ENCODE measurements at places on chromosomes 6 and 20.

GRCh38 chr6:14444295-14444972, 326.9 kb downstream of the CD83 start:
- no peak for DNase-seq

- no peak for DNase-seq
These were observed 62.6 kb downstream of the BACH2 start for GRCh38 chr6:90233994-90234393.

- DNase-seq: no peak
These were observed 51.9 kb downstream of the TMEM242 start for GRCh38 chr6:157271441-157271840.

DNA sequence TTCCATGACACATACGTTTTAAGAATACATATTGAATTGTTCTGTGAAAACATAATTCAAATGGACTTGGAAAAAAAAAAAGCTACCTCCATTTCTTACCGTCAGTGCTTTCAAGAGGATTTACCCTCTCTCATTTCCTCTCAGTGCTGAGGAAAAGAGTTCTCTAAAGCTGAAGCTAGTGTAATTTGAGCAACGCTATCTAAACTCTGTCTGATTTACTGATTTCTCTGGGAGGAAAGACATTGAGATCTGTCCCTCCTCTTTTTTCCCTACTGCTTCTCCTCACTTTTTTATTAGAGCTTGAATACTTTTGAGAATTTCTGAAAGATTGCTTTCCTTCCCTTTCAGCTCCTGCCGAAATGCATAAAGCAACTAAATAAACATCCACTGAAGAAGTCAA, 41.2 kb upstream of the GRIK2 start:
- DNase-seq: no peak

DNA sequence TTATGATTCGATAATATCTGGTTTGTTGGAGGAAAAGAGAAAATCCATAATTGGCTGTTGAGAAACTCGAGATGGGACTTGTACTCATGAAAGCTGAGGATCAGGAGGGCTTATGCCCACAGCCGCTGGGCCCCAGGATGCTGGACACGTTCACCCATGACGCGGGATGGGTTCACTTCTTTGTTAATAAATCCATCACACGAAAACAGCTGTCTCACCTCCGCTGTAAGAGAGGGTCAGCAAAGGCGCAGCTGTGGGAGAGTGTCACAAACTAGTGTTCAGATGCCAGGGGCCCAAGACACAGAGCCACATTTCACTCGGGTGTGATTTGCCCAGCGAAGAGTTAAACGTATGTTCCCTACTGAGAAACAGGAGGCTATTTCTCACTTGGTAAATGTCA, 315.1 kb downstream of the THBS2 start:
- no peak for DNase-seq

GRCh38 chr6:4030669-4031068, 48.3 kb downstream of the FAM217A start:
- DNase-seq: no peak

DNA sequence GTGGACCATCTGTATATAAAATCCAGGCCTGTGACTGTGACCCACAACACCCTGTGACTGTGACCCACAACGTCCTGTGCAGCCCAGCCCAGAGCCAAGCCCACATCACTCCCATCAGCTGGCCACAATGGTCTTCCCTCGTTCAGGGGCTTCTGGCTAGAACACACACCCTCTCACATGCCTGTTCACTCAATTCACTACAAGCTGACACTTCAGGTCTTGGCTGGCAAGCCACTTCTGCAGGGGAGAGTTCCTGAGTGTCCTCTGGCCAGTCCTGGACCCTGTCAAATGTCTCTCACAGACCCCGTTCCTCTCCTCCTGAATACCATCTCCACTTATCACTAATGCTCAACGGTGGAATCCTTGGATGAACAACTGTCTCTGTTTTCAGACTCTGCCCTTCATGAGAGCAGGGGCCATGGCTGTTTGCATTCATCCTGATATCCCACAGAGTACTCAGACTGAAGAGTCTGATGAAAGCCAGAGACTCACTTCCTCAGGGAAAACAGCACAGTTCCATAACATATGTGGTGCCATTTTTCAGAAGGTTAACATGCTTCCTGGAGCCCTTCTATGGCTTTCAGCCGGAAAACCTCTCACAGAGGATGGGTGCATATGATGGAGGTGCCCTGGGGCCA, 56.0 kb downstream of the MYH7B start:
- no peak for DNase-seq

GRCh38 chr6:25042984-25043725, 107.4 kb upstream of the RIPOR2 start:
- DNase-seq: no peak

DNA sequence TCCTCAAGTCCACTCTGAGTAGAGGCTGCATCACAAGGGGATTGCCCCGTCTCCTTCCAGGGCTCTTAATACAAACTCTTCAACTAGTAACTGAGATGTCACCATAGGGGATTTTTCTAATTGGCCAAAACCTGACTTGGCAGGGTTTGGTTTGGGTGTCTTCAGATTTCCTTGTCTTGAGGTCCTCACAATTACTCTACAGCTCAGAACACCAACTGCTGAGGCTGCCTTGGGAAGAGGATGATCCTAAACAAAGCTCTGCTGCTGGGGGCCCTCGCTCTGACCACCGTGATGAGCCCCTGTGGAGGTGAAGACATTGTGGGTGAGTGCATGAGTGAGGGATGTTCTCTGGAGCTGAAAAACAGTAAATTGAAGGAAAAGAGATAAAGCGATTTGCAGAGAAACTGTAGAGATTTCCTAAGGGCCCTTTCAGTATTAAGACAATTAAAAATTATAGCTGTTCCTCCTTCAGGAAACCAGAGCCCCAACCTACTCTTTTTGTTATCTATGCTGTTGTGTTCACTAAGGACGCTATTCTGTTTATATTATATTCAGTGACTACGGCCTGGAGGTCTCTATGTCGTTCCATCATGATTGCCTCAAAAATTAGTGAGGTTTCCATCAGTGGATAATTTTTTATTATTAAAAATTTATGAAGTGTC, at the start of gene HLA-DQA1:
Gene HLA-DQA1, plus strand, starts transcription at position 188 of the 662 bp plus-strand sequence. Its CDS starts 53 bp downstream, at position 241.
- DNase-seq: no peak

DNA sequence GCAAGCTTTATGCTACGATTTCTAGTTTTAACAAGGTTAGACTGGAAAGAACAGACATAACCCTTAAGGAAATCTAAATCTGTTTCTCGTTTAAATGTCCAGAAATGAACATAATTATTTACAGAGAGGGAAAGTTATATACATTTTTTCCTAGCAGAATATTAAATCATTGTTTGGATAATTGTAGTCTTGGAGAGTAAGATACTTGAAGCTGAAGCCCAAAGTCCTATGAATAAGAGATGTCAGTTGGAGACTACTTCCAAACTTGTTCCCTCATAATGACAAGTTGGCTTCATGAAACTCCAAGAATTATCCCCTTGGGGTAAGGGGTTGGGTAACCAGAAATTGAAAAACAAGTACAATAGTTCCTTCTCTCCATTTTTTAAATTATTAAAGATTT, 911.1 kb upstream of the MAN1A1 start:
- no peak for DNase-seq

DNA sequence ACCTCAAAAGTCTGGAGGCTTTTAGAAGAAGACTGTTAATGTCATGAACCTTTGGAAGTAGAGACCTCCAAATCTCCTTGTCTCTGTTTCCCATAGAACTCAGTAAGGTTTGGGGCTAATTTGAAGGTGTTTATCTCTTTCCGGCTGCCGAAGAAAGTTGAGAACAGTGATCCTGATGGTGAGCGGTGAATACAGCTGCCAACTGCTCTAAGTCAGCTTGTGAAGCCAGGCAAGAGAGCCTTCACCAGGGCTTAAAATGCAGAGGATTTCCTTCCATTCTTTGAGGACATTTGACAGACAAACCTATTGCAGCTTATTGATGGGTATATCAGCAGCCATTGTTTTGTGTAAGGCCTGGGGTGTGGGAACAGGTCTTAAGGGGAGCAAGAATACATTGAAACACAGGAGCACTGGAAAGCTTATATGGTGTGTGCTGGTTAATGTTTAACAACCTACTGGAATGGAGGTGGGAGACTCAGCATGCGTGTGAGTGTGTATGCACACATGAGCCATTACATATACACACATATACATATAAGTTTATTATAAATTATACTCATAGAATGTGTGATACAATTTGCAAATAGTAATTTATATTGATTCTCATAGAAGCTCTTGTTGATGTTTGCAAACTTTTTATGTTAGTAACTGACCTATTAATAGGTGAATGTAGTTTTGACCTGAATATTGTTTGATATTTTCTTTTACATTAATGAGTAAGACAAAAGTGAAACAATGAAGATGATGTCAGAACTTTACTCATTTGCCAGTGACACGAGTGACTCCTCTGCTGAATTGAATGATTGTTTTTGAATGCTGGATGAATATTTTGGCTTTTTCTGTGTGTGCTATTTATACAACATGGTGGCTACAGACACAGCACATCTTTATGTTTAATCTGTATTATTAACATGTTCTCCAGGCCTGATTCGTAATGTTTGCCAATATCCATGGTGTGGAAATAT, 18.1 kb downstream of the PLEKHG1 start:
- DNase-seq: no peak

DNA sequence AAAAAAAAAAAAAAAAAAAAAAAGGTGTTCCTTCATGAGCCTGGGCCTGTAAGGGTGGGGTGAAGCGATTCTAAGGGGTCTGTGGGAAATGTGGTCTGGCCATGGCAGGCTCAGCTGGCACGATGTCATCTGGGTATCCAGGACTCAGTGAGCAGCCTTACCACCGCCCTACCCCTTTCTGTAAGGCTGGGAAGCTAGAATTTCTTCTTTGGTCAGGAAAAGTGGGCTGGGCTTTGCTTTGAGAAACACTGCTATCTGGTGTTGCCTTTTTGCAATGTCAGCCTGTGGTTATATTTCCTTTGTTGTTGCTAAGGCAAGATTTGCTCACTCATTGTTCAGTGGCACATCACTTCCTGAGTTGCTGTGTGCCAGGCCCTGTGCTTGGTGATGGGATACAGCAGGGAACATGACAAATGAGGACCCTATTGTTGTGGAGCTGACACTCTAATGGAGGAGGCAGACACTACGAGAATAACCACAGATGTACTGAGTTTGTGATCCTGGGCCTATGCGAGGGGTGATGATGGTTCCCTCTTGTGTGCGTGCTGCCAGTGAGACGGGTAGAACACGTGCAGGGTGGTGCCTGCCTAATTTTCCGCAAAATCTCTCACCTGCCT, 45.9 kb upstream of the ZNFX1 start:
- peak; percentile 46 for DNase-seq

GRCh38 chr6:170108890-170109587, 181.8 kb downstream of the DLL1 start:
- no peak for DNase-seq

DNA sequence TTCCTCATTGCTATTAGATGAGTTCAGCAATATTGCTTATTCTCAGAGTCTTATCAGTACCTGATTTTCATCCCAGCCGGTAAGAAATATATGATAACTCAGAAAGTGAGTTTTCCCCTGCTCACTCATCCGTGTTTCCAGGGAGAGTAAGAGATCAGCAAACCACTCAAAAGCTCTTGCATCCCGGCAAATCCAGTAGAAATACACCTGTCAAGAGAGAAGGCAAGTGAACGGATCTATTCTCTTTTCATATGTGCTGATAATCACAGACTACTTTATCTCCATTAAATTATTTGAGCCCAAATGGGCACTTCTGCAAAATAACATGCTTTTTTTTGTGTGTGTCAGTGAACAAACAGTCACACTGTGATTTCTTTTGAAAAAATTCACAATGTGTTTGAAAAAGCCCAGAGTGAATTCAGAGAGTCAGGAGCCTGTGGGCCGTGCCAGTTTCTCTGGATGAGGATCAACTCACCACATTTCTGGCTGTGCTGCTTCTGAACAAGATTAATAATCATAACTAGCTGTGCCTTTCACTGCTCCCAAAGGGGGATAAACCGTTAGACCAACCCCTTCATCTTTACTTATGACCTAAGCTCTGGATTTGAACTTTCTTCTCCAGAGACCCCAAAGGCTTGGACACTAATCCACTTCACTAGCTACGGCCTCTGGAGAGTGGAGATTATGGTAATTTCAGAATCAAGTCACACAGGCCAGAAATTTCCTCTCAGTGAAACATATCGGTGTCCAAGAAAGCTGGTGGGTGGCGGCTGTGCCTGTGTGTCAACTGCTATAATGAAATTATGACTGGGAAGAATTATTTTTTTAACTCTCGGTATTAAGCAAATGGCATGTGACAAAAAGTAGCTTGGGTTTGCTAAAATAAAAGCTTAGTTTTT, 44.2 kb downstream of the NOX3 start:
- DNase-seq: no peak

- peak; percentile 83 for DNase-seq
These were observed 15.8 kb upstream of the RBPJL start for GRCh38 chr20:45290677-45291355.

DNA sequence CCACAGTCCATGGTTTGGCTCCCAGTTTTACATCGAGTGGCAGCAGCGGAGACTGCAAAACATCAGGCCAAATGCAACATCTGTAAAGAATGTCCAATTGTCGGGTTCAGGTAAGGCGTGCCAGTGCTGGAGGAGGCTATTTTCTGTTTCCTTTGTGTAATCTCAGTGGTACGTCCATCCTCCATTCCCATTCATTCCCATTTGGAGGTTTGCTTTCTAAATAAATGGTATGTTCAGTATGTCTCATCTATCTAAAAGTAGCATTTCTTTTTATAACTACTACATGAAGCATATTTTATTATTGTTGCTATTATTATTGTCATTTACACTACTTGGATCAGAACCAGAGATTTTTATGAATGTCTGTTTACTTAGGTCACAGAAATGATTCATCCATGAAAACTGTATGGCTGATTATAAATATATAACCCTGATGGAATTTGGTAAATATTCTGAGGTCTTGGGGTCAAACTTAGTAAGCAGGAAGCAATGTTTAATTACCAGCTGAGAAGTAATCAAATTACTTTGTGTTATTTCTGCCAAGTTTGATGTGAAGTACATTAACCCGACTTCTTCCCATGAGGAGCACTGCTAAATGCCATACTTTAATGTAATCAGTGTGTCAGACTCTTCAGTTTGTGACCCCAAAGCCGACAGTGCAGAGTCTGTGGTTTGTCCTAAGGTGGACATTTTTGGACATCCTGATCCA, 512.9 kb downstream of the UTRN start:
- DNase-seq: no peak

DNA sequence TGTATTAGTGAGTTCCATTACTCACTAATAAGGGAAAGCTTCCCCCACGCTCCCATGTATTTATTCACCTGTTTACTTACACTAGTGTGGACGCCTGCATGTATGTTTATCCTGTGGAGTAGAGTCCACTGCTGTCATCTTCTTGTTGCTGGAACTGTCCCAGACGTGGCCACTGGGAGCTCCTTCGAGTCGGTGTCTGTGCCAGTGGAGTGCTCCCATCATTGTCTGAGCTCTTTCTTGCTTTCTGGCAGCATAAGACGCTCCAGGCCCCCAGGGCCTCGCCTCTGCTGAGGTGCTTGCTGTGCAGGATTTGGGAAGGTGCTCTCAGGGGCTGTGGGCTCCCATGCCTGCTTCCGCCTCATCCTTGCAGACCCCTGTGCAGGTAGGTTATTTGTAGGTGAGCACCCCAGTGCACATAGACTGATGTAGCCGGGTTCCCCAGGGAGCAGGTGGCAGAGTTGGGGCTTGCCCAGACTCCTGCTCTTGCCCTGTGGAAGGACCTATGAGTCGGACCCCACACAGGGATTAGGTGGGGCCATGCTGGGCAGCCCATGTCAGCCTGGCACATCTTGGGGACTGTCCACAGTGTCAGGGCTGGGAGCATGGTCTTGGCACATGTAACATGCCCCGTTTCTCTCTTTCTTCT, 16.6 kb downstream of the PHACTR3 start:
- no peak for DNase-seq

Measured in NCI-H460 (cell line).